ENCODE measurements at places on chromosomes 6 and 20. TPM values are rescaled to one million over a fixed set of nuclear protein-coding genes. Genes with fewer than 3 reads are reported as not detected.

Gene PACRG
- total RNA-seq: 0.49 TPM

Gene SYTL3
- 1.7 TPM for total RNA-seq

Gene JAG1
- 7.6 TPM for total RNA-seq

Gene CGA
- not detected for total RNA-seq

Gene GPR31
- total RNA-seq: not detected
